ENCODE measurements at places on chromosomes 7 and 10.

- no peak for DNase-seq
Measured at GRCh38 chr7:28658381-28658780, 246.1 kb downstream of the CREB5 start.

GRCh38 chr7:66331883-66332282 lies 126.7 kb downstream of the TPST1 start:
- no peak for DNase-seq

- DNase-seq: no peak
Measured at GRCh38 chr10:99958302-99958701, 51.4 kb downstream of the DNMBP start.

GRCh38 chr7:121936951-121937623 lies 64.1 kb downstream of the PTPRZ1 start:
- no peak for DNase-seq

- no peak for DNase-seq
Measured at GRCh38 chr7:36400036-36400435, 10.4 kb downstream of the ANLN start.

- no peak for DNase-seq
Measured at GRCh38 chr10:85235258-85235657, 906.9 kb downstream of the CCSER2 start.

DNA sequence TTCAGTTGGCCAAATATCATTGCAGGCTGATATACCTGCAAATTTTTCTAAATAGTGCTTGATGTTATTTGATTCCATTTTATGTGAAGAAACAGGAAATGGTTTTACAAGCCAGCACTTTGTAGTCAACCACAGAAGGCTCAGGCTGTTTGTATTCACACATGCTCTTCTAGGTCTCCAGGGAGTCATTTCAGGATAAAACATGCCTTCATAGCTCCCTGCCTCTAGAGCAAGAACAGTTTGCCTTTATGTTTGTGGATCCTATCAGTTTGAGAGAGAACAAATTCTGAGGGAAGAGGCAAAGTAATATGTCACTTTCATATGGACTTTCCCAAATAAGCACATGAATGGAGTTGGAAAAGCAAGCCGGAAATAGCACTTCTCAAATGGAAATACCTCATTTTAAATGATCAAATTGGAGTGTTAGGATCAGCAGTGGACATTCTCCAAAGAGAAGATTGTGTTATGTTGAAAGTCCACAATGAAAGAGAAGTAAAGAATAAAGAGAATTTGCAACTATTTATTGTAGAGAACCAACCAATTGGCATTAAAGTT lies 277.6 kb downstream of the KCND2 start:
- no peak for DNase-seq

GRCh38 chr10:2509081-2509531 lies 558.2 kb upstream of the PFKP start:
- no peak for DNase-seq

GRCh38 chr7:108452707-108453106 lies 3.5 kb downstream of the NRCAM start:
- no peak for DNase-seq

Data from activated CD4-positive, alpha-beta T cell treated with anti-CD3 and anti-CD28 coated beads for 36 hours (primary cell).